ENCODE measurements at places on chromosomes 4 and X.

DNA sequence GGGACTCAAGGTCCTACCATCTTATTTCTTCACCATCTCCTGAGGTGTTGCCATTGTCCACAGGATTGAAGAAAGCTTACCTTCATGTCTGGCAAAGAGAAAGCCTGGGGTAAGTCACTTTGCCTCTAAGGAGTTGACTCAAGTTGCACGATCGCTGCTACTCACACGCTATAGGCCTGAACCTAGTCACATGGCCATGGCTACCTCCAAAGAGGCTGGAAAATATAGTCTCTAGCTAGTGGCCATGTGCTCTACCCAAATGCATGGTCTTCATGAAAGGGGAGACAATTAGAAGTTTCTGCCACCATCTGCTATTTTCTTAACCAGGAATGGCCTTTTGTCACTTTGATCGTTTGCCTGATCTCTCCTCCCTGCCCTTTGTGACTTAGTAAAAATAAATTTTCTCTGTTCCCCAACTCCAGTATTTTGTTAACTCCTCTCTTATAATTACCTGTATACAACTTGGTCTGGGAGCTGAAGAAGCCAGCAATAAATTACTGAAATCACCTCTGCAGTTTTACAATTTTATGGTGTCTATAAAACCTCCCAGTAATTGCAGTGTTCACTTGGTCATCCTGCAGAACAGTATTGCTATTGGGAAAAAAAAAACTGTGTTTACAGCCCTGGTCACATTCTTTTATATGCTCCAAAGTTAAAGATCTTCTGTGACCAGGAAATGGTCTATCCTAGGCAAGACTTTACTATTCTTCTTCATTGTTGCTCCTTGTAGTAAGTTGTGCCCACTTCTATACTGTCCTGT lies 126.7 kb upstream of the TSPAN5 start:
- no peak for DNase-seq

GRCh38 chr4:186581421-186581820 lies 26.1 kb upstream of the MTNR1A start:
- no peak for DNase-seq

GRCh38 chrX:52867610-52868348 lies at the start of gene XAGE3:
XAGE3 (minus strand) TSS chrX:52868083; CDS start chrX:52867133, 950 bp downstream.
- DNase-seq = no peak

- DNase-seq = no peak
These were observed 137.2 kb downstream of the SH3KBP1 start for GRCh38 chrX:19750028-19750782.

Measured in activated CD4-positive, alpha-beta memory T cell treated with anti-CD3 and anti-CD28 coated beads for 36 hours (primary cell).